Stimulated activated CD8-positive, alpha-beta memory T cell treated with anti-CD3 and anti-CD28 coated beads, Interleukin-7, amount 100 ng/mL, for 48 hours (primary cell): ENCODE measurements at places on chromosomes 7 and 10.

DNA sequence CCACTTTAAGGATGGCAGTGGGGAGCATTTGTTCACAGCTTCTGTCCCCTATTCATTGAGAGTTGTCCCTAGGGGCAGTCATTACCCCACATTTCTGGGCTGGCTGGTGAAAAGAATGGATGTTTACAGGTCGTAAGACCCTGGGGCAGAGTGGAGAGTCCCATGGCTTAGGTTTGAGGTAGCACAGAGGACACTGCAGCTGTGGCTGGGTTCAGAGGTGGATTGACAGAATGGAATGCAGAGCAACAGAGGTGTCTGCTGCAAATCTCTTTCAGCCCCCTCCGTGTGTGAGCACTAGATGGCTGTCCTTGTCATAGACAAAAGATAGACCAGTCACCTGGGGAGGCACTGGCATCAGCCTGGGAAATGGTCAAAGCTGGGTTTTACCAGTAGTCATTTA lies 141.9 kb downstream of the CACNB2 start:
- DNase-seq, result no peak

- peak; percentile 83 for DNase-seq
These were observed at the start of gene DUSP5 for GRCh38 chr10:110497438-110498086. TSS of gene DUSP5 (plus strand) at chr10:110497907. CDS start at chr10:110498122, 215 bp downstream.

- DNase-seq, result no peak
These were observed 219.4 kb downstream of the ABCA13 start for GRCh38 chr7:48390388-48391327.

DNA sequence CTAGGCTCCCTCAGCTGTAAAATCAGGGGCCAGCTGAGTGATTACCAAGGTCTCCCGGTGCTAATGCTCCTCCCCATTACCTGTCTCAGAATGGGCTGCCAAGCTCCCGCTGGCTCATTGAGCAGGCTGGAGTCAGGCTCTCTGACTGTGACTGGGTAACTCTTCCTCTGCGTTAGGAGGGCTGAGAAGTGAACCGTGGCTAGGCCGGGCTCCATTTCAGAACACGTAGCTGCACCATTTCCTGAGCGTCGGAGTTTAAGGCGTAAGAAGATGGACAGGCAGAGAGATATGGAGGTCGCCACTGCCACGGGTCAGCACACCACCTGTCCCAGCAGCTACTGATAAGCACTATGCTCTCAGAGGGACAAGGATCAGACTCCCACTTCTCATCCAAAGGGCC lies 250.3 kb downstream of the TCERG1L start:
- DNase-seq, result no peak

GRCh38 chr10:3196958-3197347 lies 24.4 kb upstream of the PITRM1 start:
- no peak for DNase-seq

DNA sequence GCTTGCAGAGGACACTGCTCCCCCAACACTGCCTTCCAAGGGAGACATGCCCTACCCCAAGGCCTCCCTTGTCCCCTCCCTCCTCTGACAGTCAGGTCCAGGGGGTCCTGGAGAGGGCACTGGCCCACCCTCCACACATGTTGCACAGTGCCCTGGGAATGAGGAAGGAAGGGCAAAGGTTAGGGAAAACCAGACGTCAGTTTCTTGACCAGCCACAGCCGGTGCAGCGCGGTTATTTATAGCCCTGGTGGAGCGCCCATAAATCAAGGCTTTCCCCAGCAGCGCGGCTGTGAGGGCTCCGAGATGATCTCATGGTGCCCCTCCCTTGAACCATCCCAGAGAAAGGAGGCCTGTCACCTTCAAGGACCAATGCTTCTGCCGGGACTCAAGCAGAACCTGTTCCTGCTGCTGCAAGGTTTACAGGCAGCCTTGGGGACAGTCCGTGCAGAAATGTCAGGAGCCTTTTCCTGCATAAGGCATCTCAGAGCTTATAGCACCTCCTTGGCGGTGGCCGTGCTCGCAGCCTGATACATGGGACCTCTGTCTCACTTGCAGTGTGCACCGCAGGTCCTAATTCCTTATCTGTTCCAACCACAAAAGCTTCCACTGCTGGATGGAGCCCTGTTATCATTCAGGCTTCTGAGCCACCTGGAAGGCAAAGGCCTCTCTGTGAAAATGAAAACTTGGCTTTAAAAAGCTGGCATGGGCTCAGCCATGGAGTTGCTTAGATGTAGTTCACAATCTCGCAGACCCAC lies 127.3 kb downstream of the LHPP start:
- no peak for DNase-seq
